RCC 7860 (cell line): ENCODE measurements at places on chromosomes 5 and 9.

DNA sequence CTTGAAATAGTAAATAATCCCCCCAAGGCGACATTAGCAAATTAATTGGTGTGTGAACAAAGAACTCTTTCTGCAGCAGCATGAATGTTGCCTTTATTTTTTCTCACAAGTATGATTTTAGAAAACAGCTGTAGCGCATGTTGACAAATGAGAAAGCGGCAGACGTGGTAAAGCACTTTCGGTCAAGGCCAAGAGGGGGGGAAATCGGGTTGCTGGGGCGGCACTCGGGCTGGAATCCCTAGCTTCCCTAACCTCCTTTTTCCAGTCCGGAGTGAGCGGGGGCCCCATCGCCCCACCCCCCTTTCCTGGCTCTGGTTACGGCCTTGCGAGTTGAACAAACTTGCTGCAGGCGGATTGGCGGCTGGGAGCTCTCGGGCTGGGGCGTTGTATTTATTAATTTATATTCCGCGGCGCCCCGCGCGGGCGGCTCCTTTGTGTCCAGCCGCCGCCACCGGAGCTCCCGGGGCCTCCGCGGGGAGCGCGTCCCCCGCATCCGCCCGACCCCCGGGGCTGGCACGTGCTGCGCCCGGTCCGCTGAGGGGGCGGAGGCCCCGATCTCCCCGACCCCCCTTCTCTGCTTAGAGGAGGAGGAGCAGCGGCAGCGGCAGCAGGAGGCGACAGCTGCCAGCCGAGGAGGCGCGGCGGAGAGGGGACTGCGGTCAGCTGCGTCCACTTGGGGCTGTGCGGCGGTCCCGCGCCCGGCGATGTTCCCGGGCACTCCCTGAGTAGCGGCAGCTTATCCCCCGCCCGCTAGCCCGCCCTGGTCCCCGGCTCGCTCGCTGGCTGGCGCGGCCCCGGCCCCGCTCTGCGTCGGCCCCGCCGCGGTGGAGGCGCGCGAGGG is at the start of gene RHOBTB3:
TSS of gene RHOBTB3 (plus strand) at position 607 of the 841 bp plus-strand sequence. CDS start 347 bp downstream, outside the sequence.
- DNase-seq, result peak; percentile 59

GRCh38 chr5:45288746-45289145 is 407.4 kb downstream of the HCN1 start:
- no peak for DNase-seq

- DNase-seq, result no peak
Observed at GRCh38 chr5:156142867-156143266, 184.1 kb upstream of the SGCD start.

- DNase-seq, result no peak
Observed at GRCh38 chr9:89498852-89499480, 1.1 kb upstream of the SEMA4D start.

DNA sequence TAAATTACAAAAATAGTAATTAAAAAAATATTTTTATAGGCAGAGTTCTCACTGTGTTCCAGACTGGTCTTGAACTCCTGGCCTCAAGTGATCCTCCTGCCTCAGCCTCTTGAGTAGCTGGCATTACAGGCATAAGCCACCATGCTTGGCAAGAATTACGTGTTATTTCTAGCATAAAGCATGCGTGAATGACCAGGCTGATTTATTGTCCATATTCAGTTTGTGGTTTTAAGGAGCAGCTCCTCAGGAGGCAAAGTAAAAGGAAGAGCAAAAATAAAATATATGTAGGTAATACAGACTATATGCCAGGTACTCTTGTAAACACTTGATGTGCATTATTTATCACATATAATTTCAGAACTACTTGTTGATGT is 7.1 kb upstream of the CD180 start:
- DNase-seq, result no peak

- no peak for DNase-seq
Observed at GRCh38 chr5:89983216-89983615, 426.3 kb downstream of the CETN3 start.

DNA sequence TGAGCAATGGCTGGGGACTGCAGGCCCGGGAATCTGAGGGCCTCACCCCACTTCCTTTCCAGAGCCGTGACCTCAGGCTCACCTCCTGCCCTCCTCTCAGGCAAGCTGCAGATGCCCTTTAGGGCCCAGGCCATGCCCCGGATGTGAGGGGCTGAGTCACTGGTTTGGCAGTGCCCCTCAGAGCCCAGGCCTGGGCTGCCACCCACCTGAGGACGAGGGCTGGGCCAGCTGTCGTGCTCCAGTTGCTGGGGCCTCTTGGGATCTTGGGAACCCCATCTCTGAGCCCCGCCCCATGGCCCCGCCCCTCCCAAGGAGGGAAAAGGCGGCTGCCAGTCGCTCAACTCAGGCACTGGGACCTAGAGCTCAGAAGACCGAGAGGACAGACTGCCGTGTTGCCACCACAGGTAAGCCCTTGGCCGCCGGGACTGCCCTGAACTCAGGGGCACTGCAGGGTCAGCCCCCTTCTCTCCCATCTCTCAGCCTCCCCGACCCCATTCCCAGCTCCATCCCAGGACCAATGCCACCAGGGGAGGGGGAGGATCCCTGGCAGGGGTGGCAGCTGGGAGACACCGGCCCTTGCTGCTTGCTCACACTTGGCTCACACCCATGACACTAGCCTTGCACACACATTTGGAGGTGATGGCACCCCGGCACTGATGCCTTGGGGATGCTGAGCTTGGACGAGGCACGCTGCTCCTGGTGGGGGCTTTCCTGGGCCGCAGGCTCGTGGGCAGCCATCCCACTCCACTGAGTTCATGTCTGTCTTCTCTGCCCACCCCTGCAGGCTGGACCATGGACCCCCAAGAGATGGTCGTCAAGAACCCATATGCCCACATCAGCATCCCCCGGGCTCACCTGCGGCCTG is at the start of gene CYSRT1:
TSS of gene CYSRT1 (plus strand) at position 345 of the 865 bp plus-strand sequence. CDS start at position 793, 448 bp downstream.
- no peak for DNase-seq

GRCh38 chr5:140966293-140967225 is at the start of gene PCDHAC2:
Gene PCDHAC2, plus strand, starts transcription at chr5:140966476. Its CDS starts 291 bp downstream, at chr5:140966767.
- no peak for DNase-seq

- no peak for DNase-seq
Observed at GRCh38 chr9:75299324-75299723, 211.0 kb downstream of the OSTF1 start.
